ENCODE measurements at places on chromosomes 4 and X.

DNA sequence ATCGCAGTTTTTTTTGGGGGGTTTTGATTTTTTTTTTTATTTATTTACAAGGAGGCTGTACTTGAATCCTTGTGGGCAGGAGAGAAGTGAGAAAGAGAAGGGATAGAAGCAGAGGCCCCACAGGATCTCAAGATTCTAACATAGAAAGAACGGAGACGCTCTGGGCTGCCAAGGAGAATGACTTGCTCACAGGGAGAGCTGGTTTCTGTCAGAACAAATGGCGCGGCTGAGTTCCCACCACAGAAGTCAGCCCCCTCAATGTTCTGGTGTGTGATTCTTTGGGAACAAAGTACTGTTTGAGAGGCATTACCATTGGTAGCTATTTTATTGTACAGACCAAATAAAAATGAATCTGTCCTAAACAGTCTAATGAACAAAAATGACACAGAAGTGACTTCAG, 80.6 kb downstream of the ATXN3L start:
- no peak for DNase-seq

GRCh38 chr4:71460371-71460770, 121.6 kb downstream of the SLC4A4 start:
- DNase-seq, result no peak

- DNase-seq, result peak; percentile 5
Observed at GRCh38 chr4:152778656-152779512, 646 bp downstream of the TIGD4 start.

DNA sequence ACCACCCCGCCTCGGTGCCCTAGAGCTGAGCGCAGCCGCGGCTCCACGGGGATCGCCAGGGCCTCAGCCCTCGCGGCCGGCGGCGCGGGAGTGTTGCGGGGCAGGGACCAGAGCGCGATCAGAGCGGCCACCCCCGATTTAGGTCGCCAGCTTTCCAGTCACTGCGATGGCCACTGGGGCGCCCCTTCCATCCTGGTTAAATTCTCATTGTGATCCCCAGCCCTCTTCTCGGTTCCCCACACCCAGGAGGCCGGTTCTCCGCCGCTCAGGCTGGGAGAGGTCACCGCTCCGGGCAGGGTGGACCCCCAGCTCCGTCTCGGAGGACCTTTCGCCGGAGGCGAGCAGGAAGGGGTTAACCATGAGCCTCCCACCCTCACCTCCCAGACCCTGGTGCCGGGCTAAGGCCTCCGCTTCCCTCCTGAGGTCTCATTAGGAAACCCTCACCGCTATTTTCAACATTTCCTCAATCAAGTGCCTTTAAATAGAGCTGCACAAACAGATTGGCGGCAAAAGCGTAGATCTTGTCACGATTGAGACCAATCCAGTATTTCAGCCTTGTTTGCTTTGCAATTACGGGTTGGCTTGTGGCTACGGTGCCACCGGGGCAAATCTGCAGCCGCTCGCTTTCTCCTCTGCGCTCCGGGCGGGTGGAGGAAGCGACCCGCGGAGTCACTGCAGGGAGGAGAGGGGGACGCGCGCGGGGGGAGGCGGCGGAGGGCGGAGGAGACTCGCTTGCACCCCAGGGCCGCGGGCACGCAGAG, 8.3 kb upstream of the HAND2 start:
- DNase-seq, result no peak

DNA sequence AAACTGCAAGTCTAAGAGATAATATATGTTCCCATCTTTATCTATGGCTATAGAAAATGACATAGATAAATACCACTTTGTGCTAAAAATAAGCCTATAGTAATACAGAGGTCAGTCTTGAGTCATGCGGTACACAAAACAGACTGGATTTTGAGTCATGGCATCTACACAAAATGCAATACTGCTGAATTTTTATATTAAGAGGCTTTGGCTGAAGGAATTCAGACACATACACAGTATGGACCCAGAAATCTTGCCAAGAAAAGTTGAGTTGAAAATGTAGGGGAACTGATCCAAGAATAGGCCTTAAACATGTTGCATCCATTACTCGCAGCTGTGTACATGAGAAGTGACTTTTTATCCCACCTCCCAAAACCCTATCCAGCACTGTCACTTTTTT, 184.4 kb downstream of the TENM3 start:
- DNase-seq, result no peak

DNA sequence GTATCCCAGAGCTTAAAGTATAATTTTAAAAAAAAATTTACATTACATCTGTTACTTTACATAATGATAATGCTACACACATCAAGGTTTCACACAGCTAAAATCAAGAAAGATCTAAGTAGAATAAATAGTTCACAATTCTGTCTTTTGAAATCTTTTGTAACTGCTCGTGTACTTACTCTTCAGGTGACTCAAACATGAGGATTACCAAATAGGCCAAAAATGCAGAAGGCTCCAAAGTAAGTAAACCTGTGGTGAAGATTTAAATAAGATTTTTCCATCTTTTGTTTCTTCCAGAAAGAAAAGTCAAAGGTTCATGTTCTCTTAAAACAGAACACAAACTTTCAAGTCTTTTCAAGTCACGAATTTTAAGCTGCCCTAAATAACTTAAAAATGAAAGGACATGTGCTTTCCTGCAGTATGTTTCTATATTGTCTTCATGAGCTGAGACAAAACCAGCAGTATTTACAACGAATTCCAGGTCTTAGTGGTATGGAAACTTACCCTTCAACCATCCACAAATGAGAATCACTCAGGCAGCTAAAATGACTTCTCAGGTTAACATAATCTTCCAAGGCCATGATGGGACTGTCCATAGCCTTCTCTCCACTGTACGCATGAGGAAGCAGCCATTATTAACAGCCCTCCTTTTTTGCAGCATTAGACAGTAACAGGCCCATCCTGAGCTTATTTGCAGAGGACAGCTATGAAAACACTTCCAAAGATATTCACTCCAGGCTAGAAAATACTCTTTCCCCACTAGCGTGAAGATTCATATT, 172.8 kb upstream of the EDNRA start:
- DNase-seq, result no peak

GRCh38 chrX:54926978-54927377, 6.4 kb downstream of the TRO start:
- DNase-seq, result no peak

- no peak for DNase-seq
Observed at GRCh38 chr4:82057990-82058544, 315.7 kb downstream of the HNRNPD start.

DNA sequence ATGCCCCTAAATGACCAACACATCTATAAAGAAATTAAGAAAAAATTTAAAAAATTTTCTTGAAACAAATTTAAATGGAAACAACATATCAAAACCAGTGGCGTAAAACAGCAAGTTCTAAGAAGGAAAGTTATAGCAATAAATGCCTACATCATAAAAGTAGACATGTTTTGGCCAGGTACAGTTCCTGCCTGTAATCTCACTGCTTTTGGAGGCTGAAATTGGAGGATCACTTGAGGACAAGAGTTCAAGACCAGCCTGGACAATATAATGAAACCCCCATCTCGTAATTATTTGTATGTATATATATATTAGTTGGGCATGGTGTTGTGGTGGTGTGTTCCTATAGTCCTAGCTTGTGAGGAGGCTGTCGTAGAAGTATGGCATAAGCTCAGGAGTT, 672.4 kb upstream of the GRID2 start:
- DNase-seq, result no peak

DNA sequence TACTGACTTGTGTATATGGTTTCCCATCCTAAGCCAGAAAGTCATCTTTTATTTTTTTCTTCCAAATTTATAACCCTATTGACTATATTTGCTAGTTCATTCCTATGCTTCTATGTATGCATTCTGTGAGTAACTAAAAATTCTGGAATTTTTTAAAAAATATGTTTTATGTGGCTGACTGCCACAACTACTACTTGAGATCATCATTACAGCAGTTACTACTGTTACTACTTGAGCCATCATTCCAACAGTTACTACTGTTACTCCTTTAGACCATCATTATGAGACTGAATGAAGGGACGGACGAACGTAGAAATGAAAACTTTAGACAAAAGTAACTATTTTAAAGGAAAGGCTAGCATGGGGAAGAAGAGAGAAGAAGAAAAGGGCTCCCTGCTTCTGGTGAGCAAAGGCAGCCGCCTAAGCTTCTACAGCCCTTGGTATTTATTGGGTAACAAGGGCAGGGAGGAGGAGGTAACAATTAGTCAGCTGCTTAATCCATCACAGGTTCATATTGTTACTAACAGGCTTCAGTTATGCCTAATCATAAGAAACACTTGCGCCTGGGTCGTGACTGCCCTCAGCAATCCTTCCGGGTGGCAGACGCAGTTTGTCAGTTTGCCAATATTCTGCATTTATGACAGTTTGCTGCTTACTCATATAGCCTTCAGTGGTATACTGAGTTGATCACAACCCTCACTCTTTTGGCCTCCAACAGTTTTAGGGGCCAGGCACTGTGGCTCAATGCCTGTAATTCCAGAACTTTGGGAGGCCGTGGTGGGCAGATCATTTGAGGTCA, 80.4 kb downstream of the PDLIM5 start:
- no peak for DNase-seq

- no peak for DNase-seq
Observed at GRCh38 chrX:108397627-108398391, 40.4 kb downstream of the COL4A6 start.

GRCh38 chrX:22690116-22690515, 309.6 kb upstream of the DDX53 start:
- no peak for DNase-seq

DNA sequence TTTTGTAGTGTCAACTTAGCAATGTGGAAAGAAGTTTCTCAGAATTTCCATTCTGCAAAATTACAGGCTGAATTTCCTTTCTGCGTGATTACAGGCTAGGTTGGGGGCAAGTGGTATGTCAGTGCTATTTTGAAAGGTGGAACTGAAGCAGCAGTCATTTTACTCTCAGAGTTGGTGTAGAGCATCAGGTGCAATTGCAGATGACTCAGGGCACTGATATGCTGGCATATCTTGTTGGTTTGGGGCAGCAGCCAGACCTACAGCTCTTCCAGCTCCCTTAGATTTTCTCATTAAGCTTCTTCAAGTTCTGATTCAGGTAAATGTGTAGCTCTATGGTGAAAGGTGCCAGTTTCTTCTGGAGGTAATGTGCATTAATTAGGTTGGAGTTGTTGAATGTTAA, 930.7 kb upstream of the PCDH10 start:
- DNase-seq, result no peak

DNA sequence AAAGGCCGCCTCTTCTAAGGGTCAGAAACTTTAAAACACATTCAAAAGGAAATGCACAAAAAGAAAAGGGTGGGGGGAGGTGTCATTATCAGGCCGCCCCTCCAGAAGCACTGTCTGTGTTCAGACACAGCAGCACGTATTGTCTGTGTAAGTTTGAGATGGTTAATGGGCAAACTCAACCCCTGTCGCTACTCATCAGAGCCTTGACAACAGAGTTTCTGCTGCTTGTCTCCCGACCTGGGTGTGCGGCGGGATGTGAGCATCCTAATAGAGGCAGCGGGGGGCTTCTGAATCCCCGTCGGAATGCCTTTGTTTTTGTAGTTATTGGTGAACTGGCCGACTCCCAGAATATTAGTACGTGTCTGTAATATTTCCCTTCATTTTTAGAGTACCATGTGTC, 158.9 kb downstream of the DCTD start:
- DNase-seq, result no peak

DNA sequence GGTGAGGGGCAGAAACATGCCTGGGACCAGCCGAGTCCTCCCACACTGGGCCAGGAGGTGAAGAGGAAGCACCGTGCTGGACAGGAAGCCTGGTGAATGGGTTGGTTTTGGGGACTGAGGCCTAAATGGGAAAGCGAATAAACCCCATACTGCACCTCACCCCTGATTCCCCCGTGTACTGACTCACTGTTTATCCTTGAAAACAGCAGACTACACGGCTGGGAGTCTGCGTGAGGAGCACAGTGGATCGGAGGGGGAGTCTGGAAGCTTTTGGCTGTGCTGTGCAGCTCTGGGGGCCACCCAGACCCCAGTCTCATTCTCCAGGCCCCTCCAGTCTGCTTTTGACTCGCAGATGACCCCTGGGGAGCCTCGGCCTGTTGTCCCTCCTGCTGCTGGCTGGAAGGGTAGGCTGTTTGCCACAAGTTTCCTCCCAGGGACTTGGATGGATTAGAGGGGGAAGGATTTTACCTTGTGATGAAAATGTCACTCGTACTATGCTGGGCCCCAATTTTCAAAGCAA, 90.0 kb downstream of the PSAPL1 start:
- DNase-seq, result no peak

DNA sequence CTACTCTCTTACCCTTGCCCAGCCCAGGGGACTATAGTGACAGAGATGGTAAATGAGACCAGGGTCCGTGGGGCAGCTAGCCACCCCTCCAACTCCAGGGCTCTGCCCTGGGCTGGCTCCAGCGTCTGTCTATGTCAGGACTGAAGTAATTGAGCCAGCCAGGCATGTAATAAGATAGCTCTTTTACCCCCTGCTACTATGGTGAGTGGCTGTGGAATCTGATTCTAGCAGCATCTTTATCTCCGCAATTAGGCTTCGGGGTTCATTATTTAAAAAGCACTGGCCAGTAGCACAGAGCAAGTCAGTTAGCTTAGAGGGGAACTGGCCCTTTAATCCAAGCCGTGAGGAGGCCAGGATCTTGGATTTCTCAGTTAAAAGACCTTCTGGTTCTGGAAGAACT, 123.3 kb upstream of the RAI2 start:
- no peak for DNase-seq

GRCh38 chr4:7190691-7191545, 1.4 kb upstream of the SORCS2 start:
- DNase-seq, result no peak

GRCh38 chr4:38030023-38030422, 69.8 kb downstream of the PTTG2 start:
- no peak for DNase-seq

DNA sequence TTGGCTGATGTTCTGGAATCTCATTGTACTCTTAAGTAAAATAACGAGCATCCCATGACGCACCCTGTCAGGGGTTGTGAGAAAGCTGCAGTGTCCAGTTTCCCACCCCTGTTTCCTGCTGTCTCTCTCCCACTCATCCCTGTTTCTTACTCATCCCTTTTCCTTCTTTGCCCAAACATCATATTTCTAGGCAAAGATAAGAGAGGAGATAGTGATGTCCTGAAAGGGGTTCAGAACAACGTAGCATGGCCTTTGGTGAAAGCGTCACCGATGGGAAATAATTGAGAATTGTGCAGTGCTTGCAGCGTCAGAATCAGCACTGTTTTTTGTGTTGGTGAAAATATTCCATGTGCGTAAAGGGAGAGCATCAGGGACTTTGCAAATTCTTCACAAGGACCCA, 23.5 kb upstream of the TMEM165 start:
- DNase-seq, result no peak

DNA sequence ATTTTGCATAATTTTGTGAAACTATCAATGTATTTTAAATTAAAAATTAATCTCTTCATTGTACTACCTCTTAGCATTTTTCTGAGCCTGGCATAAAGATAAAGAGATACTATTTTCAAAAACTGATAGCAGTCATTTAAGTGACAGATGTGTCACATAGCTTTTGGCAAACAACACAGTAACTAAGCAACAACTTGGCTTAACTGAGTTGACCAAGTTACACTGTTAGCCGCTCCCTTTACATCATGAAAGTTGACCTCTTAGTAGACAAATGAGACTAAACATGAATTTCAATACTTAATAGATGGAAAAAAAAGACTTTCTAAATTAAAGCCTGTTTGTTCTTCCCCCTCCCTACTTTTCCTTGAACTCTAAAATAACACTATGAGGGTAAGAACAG, 62.0 kb downstream of the ATP8A1 start:
- DNase-seq, result no peak

GRCh38 chr4:156102411-156102810, 148.7 kb upstream of the CTSO start:
- DNase-seq, result no peak

Data from stimulated activated CD4-positive, alpha-beta T cell treated with anti-CD3 and anti-CD28 coated beads, Interleukin-1b, Interleukin-23, amount 100 ng/mL, for 24 hours (primary cell).